ENCODE measurements at places on chromosomes 1 and 21.

DNA sequence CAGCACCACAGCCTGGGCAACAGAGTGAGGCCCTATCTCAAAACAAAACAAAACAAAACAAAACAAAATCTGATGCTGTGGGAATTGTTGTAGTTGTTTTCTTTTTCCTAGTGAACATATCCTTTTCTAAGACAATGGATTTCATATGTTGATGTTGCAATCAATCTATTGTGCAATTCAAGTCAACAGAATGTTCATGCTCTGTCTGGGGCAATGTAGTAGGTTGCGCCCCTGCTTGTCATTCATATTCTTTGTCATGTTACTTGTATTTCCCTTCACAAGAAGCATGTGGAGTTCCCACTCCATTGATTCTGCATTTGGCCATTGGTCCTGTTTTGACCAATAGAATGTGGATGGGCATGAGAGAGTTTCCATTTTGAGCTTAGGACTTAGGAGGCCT is 223.9 kb downstream of the DUSP10 start:
- no peak for DNase-seq

DNA sequence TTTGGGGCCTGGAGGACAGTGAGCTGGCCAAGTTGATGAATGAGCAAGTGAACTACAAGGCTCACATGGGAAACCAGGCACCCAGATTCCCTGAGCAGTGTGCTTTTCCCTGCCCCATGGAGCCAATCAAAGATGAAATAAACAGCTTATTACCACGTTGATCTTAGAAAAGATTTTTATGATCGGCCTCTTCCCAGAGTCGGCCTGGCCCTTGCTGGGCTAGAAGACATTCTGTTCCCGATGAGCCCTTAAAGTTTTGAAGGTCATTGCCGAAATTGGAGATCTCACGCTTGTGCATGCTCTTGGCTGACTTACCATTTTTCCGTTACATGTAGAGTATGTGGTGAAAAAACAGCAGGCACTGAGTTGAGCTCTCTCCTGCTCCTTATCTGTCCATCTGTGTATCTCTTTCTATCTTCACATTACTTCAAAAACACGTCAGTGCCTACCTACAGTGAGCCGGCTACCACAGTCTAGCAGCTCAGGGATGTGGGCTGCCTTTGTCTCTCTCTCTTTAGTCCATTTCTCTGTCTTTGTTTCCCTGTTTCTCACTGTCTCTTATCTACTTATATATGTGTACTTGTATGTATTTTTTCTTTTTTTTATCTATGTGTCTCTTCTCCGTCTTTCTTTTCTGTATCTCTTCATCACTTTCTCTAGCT is 248.8 kb upstream of the USP24 start:
- DNase-seq, result no peak

DNA sequence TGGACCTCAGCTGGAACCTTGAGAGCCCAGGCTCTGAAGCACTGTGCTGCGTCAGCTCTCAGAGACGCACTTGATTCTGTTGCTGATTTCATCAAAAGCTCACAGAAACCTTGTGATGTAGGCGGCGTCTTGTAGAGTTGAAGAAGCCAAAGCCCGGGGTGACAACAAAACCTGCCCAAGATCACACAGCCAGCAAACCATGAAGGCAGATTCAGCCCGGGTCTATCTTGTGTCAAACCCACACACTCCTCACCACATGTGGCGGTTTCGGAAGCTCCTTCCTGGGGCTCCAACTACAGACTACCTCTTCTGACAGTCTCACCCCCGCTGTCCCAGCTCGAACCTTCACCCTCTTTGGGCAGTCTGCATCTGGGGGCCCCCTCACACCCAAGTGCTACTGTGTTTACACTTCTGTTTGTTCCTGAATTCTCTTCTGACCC is 50.4 kb downstream of the TENT5C start:
- no peak for DNase-seq

GRCh38 chr1:42845193-42845592 is 1.2 kb upstream of the ZNF691 start:
- DNase-seq, result no peak

DNA sequence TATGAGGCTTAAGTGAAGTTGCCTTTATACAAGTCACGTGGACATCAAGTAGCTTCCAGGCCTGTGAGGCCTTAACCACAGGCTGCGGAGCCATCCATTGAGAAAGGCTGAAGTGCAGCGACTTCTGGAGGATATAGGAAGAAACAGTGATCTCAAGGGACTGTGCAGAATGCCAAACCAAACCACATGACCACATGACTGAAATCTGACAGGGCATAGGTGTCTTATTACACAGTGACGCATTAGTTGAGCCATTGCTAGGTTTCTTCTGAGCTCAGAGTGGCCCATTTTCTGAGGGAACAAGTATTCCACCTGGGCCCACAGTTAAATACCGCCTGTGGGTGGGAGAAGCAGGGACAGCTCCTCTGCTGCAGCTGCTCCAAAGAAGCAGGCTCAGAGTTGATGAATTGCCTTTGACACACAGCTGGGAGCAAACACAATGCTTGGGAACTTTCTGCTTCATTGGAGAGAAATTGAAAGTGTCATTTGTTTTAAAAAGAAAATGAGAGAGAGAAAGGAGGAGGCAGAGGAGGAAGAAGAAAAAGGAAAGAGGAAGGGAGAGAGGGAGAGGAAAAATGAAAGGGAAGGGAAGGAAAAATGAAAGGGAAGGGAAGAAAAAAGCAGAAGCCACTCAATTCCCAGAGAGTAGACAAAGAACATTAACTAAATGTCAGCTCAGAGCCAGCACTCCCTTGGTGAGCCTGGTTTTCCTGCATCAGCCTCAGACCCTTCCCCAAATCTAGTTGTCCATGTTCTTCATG is 94.4 kb downstream of the COLGALT2 start:
- DNase-seq, result no peak

- DNase-seq, result no peak
Measured at GRCh38 chr1:169999331-169999741, 75.2 kb downstream of the KIFAP3 start.

DNA sequence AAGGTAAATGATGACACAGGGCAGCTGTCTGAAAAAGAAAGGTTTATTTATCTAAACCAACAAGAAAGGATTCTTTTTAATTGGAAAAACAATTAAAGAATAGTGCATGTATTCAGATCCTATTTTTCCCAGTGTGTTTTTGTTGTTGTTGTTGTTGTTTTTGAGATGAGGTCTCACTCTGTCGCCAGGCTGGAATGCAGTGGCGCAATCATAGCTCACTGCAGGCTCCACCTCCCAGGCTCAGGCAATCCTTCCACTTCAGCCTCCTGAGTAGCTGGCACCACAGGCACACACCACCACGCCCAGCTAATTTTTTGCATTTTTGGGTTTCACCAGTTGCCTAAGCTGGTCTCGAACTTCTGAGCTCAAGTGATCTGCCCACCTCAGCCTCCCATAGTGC is 22.1 kb downstream of the NEK2 start:
- DNase-seq, result no peak

GRCh38 chr1:6273380-6273891 is 12.5 kb upstream of the GPR153 start:
- DNase-seq, result no peak

DNA sequence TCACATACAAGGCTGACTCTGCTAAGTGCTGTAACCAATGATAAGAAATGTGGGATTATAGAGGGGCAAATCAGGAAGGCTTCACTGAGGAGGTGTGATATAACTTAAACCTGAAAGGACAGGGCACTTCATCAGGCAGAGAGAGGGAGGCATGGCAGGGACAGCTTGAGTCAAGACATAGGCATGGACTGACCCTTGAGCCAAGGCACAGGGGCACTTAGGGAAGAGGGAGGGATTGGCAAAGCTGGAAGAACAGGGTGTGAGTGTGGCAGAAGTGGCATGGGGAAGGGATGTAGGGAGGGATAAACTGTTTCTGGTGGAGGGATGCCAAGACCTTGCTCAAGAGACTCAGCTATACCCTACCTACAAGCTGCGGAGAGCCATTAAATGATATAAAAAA is 81.3 kb downstream of the PLXNA2 start:
- DNase-seq, result peak; percentile 78

DNA sequence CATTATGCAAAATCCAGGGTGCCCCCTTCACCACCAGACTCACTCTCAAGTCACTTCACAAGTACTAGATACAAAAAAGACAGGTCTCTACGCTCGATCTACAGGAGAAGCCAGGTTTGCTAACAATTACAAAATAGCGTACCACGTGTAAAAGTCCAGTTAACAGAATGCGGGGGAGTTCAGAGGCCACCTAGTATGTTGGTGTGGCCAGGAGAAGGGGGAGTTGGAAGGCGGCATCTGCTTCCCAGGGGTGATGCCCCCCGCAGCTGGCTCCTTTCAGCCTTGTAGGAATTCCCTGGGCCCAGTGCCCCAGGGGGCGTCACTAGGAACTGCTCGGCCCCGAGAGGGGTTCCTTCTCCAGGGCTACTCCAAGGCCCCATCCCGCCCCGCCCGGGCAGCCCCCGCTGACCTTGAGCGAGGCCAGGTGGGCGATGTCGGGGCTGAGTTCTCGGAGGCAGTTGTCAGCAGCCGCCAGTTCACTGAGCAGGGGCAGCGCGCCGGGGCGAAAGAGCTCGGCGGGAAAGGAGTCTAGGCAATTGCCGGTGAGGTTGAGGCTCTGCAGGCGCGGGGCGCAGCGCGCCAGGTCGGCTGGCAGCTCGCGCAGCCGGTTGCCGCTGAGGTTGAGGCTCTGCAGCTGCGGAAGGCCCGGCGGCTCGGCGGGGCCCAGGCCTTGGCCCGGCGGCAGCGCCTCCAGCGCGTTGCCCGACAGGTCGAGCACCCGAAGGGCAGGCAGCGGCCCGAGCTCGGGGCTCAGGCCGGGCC is 664 bp downstream of the LRRC47 start:
- no peak for DNase-seq

DNA sequence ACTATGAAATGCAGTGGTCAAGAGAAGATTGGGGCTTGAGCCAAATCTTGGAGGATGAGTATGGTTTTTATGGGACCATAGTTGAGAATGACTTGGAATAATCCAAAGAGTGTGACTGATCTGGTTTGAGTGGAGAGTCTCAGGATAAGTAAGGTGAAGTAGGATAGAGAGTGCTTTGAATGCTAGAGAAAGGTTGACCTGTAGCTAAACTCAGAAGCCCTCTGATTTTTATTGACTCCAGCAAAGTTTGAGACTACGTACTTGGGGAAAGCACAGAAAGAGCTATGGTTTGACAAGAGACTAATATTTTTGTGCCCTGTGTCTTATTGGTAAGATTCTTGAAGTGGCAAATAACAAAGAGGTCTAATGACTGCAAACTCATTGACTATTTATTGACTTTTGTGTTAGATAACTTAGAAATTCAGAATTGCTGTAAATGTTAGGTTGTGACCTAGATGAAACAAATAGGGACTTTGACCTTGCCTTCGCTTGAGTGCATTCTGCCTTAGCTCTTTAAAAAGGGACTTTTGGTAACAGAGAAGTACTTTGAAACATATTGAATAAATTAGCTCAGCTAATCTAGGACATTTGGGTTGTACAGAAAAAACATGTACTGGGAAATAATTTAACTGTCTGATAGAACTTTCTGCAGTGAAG is 35.1 kb downstream of the UAP1 start:
- DNase-seq, result no peak

GRCh38 chr1:214044438-214045214 is 56.9 kb downstream of the PROX1 start:
- no peak for DNase-seq

DNA sequence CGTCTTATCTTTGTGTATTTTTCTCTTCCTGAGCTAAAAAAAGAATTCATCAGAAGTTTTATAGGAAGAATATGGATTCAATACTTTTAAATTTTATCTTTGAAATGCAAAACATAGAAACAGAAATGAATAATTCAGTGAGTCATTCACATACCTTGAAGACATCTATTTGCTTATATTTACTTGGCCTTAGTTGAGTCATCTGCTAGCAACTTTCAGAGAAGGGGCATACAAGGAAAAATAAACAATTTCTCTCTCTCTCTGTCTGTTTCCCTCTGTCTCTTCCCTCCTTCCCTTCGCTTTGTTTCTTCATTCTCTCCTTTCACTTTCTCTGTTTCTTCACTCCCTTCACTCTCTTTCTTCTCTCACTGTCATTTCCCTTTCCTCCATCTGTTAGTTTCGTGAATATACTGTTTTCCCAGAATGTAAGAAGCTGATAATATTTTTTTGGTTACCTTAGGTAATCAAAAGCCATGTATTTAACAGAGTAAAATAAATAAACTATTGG is 477.2 kb downstream of the BRINP3 start:
- DNase-seq, result no peak

DNA sequence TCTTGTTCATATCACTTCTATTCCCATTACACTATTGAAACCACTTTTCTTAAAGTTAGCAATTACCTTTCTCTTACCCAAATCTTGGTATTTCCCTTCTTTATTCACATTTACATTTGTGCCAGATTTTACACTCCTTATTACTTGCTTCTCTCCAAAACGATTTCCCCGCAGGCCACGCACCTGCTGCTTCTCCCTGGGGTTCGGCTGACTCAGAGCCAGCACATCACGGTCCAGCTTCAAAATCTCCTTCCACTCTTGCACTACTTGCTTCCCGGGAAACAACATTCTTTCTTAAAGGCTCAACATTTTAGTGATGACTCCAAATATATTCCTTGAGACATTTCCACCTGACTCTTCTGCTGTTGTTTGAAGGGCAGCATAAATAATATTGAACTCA is 20.7 kb downstream of the LHX9 start:
- no peak for DNase-seq

DNA sequence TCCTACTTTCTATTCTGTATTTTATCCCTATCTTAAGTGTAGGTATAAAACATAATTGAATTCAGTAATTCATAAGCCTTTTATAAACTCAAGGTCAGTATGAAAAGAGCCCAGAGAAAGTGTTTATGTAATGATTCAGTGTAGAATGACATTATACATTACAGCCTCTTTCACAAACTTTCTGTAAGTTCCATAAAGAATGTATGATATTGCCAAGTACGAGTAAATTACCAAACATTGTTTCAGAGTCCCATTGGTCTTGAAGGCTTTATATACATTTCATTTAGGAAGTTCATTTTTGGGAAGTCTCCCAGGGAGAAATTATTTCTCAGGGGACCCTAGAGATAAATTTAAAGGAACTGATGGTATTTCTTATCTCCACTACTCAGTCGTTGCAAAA is 37.8 kb upstream of the VAMP3 start:
- DNase-seq, result no peak

- DNase-seq, result no peak
Measured at GRCh38 chr1:169945181-169945580, 51.5 kb upstream of the SCYL3 start.

DNA sequence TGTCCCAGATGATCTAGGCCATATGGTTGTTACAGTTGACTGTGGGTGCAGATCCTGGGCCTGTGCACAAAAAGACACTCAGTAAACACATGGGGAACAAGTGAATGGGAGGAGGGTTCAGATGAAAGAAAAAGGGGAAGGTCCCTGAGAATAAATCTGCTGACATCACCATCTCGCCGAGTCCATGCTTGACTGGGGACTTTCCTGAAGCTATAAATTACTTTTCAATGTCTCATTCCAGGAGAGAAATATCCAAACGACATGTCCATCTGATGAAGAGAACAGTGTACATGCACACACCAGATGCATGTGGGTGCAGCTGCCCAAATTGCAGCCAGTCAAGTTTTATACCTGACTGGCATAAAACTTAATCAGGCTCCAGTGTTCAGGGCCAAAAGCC is 109.0 kb downstream of the HIVEP3 start:
- no peak for DNase-seq

DNA sequence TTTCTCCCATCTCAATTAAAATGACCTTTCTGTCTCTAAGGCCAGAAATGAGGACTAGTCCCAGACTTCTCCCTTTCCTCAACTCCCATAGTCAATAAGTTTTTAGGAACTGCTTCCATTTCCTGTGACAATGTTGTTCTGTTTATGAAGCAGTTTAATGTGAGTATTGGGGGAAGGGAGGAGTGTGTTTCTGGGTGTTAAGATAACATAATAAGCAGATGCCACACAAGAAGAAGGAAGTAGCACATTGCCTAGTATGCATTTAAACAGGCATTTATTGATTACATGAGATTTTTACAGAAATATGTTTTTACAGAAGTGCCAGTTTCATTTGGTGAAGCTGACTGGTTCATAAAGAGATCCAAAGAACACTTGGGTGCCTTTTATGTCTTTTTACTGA is 65.6 kb upstream of the TNR start:
- DNase-seq, result no peak

Measured in left lung (tissue), 14 donors.